ENCODE measurements at places on chromosomes 1 and 21. TPM values are rescaled to one million over a fixed set of nuclear protein-coding genes. Genes with fewer than 3 reads are reported as not detected.

DNA sequence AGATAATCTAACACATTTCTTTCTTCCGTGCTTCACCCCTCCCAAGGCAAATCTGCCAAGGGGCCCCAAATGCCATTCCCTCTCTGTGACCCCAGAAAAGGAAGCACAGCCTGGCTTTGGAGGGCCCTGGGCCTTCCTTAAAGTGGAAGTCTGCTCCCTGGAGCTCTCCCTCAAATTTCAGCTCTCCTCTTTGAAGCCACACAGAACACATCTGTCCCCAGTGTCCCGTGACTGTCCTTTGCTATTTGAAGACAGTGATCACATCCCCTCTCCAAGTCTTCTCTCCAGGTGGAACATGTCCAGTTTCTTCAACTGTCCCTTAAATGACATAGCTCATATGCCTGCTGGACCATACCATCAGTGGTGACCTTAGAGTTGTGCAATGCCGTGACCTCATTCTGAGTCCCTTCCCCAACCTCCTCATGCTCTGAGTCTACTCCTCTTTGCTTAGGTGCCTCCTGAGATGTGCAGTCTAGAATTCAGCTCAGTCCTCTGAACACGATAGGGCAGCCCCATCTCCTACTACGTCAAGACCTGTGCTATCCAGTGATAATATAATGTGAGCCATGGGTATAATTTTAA, 18.4 kb upstream of the FOXO6 start:
- DNase-seq, result no peak

GRCh38 chr1:226046240-226046639, 16.3 kb upstream of the H3-3A start:
- no peak for DNase-seq

- no peak for DNase-seq
Measured at GRCh38 chr21:32698971-32699693, 28.7 kb downstream of the SYNJ1 start.

- DNase-seq, result no peak
Measured at GRCh38 chr1:196401891-196402290, 206.3 kb downstream of the KCNT2 start.

GRCh38 chr1:234597894-234598293, 12.1 kb downstream of the IRF2BP2 start:
- peak; percentile 65 for DNase-seq

DNA sequence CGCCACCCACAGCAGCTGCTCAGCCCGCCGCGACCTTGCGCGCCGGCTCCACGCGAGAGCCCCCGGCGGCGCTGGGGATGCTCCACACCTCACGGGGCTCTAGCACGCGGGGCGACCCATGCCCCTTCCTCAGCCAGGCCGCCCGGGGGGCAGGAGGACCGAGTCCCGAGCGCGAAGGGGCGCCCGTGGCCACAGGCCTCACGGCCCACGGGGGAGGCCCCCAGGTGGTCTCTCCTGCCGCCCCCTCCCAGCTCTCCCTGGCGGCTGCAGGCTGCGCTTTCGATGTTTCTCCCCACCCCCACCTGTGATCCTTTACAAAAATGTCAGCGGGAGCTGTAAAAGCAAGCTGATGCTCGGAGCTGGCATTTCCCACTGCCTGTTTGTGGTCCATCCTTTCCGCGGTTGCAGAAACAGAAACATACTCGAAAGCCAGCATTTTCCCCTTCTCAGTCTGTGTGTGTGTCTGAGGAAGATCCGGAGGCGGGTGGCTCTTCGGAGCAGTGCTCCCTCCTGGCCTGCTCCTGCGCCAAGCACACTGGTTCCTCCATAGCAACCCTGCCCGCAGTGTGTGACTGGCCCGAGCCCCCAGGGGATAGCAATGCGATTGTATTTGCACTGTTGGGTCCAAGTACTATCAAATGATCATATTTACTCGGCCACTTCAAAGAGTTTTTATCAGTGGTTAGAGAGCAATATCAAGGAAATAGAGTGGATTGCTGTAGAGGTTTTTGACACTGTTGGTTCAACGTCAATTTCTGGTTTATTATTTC, 2.1 kb downstream of the KIF26B start:
- no peak for DNase-seq

- no peak for DNase-seq
Measured at GRCh38 chr1:29043274-29043965, 80.3 kb downstream of the TMEM200B start.

DNA sequence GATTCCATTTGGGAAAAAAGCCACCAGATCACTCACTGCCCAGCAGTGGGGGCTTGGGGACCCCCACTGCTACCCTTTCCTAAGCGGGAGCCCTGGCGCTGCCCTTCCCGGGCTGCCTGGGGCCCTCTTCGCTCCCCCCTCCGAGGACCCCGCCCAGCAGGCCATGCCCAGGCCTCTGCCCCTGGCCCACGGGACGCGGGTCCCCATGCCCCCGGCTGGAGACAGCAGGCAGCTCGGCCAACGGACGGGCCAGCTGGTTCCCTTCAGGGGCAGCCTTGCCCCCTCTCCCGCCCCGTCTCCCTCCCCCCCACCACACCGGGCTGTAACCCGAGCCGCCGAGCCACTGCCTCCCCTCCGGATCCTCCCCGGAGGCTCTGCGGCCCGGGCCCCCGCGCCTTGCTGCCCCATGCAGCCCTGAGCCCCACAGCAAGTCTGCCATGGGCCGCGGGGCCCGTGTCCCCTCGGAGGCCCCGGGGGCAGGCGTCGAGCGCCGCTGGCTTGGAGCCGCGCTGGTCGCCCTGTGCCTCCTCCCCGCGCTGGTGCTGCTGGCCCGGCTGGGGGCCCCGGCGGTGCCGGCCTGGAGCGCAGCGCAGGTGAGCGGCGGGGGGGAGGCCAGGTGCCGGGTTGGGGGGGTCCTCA, at the start of gene MMP23B:
MMP23B (plus strand) TSS at position 392 of the 639 bp plus-strand sequence; CDS start at position 438, 46 bp downstream.
- no peak for DNase-seq

DNA sequence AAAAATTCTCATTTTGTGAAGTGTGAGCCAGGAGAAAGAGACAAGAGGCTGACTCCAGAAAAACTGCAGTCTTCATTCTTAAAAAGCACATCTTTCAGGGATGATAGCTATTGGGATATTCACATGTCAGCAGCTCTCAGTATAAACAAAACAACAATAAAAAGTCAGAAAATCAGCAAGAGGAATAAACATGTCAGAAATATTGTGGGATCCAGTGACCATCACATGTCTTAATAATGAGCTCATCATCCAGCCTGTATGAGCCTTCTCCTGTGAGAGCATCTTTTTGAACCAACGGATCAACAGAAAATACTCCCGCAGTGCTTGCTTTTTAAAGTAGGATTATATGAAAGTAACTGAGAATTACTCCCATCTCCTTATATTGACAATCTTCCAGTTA, 241.6 kb downstream of the SMYD3 start:
- DNase-seq, result no peak

GRCh38 chr1:119632841-119633240, 15.2 kb downstream of the ZNF697 start:
- DNase-seq, result no peak

DNA sequence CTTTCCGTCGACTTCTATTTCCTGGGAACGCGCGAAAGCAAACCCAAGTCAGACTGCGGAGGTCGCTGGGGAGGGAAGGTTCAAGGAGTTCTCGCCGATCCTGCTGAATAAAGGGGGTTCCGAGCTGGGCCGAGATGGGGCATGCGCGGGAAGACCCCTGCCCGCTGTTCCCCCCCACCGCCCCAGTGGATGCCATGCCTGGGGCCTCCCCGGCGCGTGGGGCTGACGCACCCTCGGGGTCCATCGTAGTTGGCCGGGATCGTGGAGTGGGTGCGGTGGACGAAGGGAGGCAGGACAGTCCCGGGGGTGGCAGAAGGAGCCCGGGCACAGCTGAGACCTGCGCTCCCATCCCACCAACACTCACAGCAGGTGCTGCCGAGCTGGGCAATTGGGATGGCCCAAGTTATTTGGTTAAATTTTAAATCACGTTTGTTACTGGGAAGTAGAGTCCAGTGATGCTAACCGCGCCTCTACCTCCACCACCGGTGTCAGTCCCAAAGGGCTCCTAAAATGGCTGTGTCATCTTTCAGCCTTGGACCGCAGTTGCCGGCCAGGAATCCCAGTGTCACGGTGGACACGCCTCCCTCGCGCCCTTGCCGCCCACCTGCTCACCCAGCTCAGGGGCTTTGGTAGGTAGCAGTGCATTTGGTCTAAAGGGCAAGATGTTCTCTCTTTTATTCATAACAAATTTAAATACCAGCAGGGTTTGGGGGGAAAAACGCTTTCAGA, 801 bp downstream of the MX1 start:
- DNase-seq, result no peak

DNA sequence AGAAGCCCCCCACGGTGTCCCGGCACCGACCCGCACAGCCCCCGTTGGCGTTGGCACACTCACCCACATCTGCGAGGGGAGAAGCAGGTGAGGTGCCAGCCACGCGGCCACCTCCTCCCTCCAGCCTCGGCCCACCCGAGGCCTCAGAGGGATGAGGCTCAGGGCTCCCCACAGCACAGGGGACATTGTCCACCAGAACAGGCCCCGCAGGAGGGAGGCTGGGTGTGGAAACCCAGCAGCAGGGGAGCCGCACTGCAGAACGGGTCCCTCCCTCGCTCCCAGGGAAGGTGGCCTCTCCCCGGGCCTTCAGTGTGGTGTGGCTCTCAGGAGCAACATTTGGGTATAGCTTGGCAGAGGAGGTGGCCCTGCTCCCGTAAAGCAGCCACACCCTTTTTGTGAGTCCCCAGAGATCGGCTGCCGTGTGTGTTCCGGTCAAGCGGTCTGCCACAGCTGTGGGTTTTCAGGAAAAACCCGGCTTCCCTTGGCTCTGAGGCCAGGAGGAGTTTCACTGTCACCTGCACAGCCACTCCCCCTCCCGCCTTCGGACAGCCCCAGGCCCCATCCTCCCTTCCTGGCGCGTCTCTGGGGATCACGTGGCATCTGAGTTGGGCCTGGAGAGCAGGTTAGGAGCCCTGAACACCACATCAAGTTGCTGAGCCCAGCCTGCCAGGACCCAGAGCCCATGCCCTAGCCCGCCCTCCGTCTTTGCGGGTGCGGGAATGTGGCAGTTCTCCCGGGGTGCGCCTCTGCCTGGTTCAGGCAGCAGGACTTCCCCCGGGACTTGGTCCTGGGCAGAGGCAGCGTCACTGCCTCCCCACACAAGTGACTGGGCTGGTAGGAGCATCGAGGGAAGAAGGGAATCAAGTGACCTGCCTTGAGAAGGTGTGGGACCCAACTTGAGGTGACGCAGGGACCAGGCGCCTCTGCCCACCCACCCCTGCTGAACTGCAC, 64.0 kb downstream of the MEGF6 start:
- no peak for DNase-seq

DNA sequence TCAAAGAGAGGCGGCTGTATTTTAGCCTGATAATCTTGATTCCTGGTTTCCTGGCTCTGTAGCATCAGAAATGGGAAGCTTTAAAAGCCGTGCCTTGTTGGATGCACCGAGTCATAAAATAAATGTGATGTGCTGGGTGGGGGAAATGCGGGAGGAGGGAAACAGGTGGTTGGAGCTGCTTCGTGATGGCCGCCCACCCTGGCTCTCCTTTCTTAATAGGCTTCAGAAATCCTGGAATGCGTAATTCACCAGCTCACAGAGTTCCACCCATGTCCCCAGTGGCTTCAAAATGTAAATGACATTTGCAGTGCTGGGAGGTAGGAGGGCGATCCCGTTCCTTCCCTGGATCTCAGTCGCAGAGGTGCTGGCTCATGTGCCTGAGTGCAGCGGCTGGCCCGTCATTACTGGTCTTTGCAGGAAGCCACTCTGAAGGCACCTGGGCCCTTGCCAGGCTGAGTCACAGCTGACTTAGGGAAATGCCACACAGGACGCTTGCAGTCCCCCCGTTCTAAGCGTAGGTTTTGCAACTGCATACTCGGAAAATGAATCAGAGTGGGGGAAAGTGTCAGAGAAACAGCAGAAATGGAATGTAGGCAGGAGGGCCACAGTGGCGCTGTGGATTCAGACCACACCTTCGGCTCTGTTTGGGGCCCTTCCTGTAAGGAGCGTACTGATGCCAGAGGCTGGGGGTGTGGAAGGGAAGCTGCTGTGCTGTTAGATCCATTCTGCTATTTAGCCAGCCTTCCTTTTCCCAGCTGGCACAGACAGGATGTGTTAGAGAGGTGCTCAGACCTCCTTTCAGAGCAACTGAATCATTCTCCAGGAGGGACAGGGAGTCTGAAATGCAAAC, 37.6 kb downstream of the GALNT2 start:
- DNase-seq, result peak; percentile 43

DNA sequence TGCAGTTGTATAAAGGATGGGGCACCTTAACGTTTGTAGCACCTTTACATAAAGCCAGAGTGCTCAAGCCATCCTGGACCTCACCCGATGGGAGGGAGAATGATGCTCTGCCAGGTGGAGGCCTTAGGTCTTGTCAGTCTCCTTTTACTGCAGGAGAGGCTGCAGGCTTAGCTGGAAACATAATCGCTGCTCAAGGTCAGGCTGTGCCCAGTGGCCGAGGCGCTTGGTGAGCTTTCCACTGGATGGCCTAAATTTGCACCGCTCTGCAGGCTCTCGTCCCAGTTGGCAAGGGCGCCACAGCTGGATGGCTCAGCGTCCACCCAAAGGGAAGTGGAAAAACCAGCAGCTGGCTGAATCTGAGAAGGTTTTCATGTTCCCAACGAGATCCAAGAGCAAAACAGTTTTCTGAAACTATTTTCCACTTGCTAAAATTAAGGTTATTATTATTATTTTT, 438.9 kb downstream of the CAMTA1 start:
- DNase-seq, result no peak

GRCh38 chr1:12435639-12436344, 182.2 kb downstream of the DHRS3 start:
- no peak for DNase-seq

DNA sequence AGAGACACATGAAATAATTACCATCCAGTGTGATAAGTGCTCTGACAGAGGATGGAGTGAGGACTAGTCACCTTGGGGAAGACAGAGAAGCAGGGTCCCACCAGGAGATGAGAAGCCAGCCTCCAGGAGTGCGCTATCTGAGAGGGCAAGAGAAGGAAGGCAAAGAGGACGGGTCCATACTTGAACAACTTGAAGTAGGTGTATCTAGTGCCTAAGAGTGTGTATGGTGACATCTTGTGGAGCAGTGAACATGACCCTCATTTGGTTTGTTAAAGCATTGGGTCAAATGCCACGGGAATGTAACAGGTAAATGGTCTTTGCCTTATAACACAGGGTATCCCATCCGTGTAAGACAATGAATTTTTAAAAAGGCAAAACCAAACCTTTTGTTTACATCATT, 39.8 kb downstream of the MRPL39 start:
- no peak for DNase-seq

GRCh38 chr1:64948905-64949833, 17.2 kb downstream of the JAK1 start:
- DNase-seq, result no peak

DNA sequence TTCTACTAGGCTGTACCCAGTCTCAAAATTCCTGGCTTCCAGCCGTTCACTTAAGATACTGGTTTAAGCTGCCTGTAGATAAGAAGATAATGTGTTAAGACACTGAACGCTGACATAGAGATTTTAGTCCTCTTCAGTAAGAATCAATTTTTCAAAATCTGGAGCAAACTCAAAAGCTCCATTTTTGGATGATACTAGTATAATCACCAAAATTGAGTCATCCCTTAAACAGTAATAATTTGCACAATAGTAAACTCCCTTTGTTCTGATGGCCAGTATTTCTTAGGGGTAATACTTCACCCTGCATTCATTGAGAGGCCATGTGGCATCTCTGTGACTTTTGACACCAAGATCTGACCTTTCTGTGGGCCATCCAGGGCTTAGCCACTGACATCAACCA, 299.8 kb upstream of the USP25 start:
- DNase-seq, result no peak

- DNase-seq, result no peak
Measured at GRCh38 chr1:166039436-166040201, 127.2 kb downstream of the FAM78B start.

Gene SLFNL1
- 0.66 TPM for total RNA-seq

Gene SLC19A2
- total RNA-seq, result 9.5 TPM

All from spinal cord (tissue), 10 donors.